ENCODE measurements at places on chromosomes 2 and 18. TPM values are rescaled to one million over a fixed set of nuclear protein-coding genes. Genes with fewer than 3 reads are reported as not detected.

- DNase-seq, result no peak
Observed at GRCh38 chr18:70228536-70228935, 23.0 kb upstream of the RTTN start.

GRCh38 chr2:207390302-207391095 lies 139.3 kb upstream of the CREB1 start:
- DNase-seq, result no peak

The GCKR gene
- total RNA-seq, result 0.26 TPM

DNA sequence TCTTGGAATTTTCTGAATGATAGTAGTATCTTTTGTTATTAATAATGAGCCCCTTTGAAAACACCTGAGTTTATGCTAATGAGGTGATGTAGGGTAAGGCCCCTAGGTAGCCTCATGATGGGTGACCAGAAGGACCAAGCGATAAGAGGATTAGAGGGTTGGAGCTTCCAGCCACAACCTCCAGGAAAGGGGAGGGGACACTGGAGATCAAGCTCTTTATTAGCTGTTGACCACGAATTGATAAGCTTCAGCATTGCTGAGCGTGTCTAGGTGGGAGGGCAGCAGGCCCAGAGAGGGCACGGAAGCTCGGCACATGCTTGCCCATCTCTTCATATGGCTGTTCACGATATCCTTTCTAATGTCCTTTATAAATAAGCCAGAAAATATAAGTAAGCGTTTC lies 39.0 kb downstream of the KIAA2012 start:
- no peak for DNase-seq

GRCh38 chr2:177287814-177288213 lies 23.3 kb upstream of the NFE2L2 start:
- no peak for DNase-seq

- no peak for DNase-seq
Observed at GRCh38 chr18:59686260-59686659, 11.0 kb downstream of the CCBE1 start.
